Activated CD8-positive, alpha-beta T cell treated with anti-CD3 and anti-CD28 coated beads, Interleukin-2, amount 10 ng/mL, durations not matched to agents 7 days and 5 days (primary cell): ENCODE measurements at places on chromosomes 12 and 14.

DNA sequence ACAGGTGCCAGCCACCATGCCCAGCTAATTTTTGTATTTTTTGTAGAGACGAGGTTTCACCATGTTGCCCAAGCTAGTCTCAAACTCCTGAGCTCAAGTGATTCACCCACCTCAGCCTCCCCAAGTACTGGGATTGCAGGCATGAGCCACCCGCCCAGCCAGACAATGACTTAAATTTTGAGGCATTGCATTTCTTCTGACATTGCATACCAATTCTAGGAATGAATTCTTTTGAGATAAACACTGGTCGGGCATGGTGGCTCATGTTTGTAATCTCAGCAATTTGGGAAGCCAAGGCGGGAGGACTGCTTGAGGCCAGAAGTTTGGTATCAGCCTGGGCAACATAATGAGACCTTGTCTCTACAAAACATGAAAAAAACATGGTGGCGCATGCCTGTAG is 2.5 kb upstream of the CELA1 start:
- no peak overlapping the region for H3K4me3 ChIP-seq
- H3K4me1 ChIP-seq, result no peaks in the 10 kb centered on the region
- H3K27ac ChIP-seq, result no peak overlapping the region
- peaks cover 4% of the 10 kb centered on the region for H3K36me3 ChIP-seq
- DNase-seq, result no peak

- no peak overlapping the region for H3K27ac ChIP-seq
- H3K4me3 ChIP-seq, result no peak overlapping the region
- no peaks in the 10 kb centered on the region for H3K36me3 ChIP-seq
- no peak for DNase-seq
- H3K4me1 ChIP-seq, result peaks cover 20% of the 10 kb centered on the region
- H3K27me3 ChIP-seq, result no peaks in the 10 kb centered on the region
These were observed 50.5 kb upstream of the HIF1A start for GRCh38 chr14:61644834-61645233.

DNA sequence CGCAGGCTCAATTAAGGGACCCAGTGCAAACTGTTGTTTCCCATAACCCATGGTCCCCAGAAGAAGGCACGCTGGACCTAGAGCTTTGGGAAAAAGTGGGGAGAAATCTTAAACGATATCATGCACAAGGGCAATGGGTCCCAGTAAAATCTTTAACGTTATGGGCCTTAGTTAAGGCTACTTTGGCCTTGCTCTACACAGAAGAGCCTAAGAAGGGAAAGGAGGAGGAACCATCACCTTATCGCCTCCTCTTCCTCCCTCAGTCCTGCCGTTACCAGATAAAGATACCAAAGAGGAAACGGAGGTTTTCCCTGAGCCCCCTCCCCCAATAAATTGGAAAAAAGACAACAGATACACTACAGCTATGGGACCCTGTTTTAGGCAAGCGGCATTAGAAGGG is 116.9 kb downstream of the PPHLN1 start:
- no peak overlapping the region for H3K4me3 ChIP-seq
- DNase-seq, result no peak
- H3K27ac ChIP-seq, result no peak overlapping the region
- no peaks in the 10 kb centered on the region for H3K27me3 ChIP-seq
- H3K4me1 ChIP-seq, result no peaks in the 10 kb centered on the region

GRCh38 chr12:19779395-19780056 is 340.2 kb downstream of the AEBP2 start:
- no peak overlapping the region for H3K27ac ChIP-seq
- peaks cover 2% of the 10 kb centered on the region for H3K27me3 ChIP-seq
- no peak for DNase-seq
- H3K4me1 ChIP-seq, result peaks cover 4% of the 10 kb centered on the region
- H3K36me3 ChIP-seq, result no peaks in the 10 kb centered on the region

GRCh38 chr12:56931474-56931978 is 2.7 kb downstream of the SDR9C7 start:
- H3K4me3 ChIP-seq, result no peak overlapping the region
- no peaks in the 10 kb centered on the region for H3K36me3 ChIP-seq
- peak; percentile 29 for DNase-seq
- no peak overlapping the region for H3K27ac ChIP-seq

GRCh38 chr12:131619736-131620506 is 91.0 kb upstream of the SFSWAP start:
- peaks cover 2% of the 10 kb centered on the region for H3K27me3 ChIP-seq
- H3K27ac ChIP-seq, result no peak overlapping the region
- no peaks in the 10 kb centered on the region for H3K36me3 ChIP-seq

DNA sequence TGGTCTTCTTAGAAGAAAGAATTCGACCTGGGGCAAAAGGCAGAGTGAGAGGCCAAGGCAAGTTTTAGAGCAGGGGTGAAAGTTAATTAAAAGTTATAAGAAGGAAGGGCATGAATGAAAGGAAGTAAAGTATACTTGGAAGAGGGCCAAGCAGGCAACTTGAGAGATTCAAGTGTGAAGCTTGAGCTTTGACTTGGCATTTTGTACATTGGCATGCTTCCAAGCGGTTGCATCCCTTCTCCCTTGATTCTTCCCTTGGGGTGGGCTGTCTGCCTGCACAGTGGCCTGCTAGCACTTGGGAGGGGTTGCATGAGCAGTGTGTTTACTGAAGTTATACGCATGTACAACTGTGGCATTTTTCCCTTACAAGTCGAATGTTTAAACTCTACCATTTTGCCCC is 74.8 kb upstream of the MGAT4C start:
- no peak overlapping the region for H3K4me3 ChIP-seq
- H3K27ac ChIP-seq, result no peak overlapping the region
- no peaks in the 10 kb centered on the region for H3K36me3 ChIP-seq
- DNase-seq, result no peak
